ENCODE measurements at places on chromosomes 2 and 18.
A peak's percentile ranks its signal among the peaks of the same experiment; 100 is the strongest.

DNA sequence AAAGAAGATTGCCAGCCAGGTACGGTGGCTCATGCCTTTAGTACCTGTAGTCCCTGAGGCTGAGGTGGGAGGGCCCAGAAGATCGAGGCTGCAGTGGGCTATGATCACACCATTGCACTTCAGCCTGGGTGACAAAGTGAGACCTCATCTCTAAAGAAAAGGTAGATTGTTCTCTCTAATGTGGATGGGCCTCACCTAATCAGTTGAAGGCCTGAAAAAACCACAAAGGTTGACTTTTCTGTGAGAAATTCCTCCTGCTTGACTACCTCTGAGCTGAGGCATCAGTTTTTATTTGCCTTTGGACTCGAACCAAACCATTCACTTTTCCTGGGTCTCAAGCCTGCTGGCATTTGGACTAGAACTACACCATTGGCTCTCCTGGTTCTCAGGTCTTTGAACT, 142.1 kb upstream of the CYP26B1 start:
- DNase-seq: no peak

- peak; percentile 22 for DNase-seq
Observed at GRCh38 chr18:26804519-26804918, 61.0 kb downstream of the AQP4 start.

DNA sequence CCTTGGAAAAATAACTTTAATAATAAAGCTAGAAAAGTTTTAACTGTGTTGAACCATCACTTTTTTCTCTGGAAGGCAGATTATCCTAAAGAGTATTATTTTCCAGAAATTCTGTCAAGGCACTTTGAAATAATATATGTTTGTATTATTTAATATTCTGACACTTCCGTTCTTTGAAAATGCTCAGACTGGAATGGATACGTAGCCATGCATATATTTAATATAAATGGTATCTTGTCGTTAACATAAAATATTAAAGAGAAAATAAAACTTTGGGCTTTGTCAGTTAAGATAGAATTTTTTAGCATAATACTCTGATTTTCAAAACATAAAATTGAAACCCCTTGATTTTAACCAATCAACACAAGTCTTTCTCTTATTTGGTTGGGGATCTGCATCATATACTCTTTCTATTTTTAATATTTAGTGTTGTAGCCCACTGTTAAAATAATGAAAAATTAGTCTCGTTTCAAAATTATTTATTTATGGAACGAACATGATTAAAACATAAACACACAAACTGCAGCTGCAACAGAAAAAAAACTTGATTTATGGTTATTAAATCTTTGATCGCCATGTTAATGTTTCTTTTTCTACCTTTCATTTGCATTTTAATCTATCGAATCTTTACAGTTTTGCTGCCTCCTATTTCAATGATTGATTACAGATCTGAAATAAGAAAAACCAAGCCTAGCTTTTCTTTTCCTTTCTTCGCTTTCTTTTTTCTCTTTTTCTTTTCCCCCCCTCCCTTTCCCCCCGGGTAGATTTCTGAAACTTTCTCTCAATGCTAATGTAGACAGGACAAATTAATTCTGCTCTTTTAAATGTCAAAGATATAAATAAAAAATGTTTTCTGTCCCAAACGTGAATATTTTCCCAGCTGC, 145.5 kb downstream of the MEIS1 start:
- DNase-seq: no peak

- no peak for DNase-seq
Observed at GRCh38 chr2:25505622-25506021, 163.9 kb upstream of the DNMT3A start.

DNA sequence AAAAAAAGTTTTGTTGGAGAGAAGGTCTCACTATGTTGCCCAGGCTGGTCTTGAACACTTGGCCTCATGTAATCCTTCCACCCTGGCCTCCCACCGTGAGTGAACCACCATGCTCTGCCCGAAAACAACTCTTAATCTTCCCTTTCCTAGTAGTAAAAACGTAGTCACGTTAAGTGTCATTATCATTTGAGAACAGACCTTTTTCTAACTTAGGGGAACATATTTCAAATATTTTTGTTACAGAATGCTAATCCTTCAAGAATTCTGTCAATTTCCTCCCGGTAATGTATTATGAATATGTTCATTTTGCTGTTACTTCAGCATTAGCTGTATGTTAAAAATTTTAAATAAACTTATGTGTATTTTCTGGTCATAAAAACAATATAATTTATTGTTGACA, 49.7 kb downstream of the MTA3 start:
- DNase-seq: no peak

GRCh38 chr18:42743373-42744138, 371.9 kb downstream of the RIT2 start:
- no peak for DNase-seq

DNA sequence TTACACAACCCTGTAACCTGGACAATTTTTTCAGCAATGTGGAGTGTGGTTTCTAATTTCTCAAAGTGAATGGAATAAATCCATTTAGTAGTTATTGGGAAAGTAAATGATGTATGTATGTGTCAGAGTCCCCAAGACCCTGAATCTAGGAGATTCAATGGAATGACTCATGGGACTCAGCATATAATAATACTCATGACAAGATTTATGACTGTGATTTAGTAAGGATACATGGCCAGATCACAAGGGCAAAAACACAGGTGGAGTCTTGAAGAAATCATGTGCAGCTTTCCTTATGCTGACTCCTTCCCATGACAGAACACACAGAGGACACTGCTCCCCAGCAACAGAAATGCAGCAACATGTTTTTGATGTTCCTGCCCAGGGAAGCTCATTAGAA, 1877.7 kb upstream of the LRRTM1 start:
- no peak for DNase-seq

- no peak for DNase-seq
Observed at GRCh38 chr2:19250906-19251305, 107.5 kb downstream of the OSR1 start.

- no peak for DNase-seq
Observed at GRCh38 chr2:147925886-147926285, 81.1 kb downstream of the ACVR2A start.

- DNase-seq: no peak
Observed at GRCh38 chr2:32424739-32425138, 67.9 kb downstream of the BIRC6 start.

DNA sequence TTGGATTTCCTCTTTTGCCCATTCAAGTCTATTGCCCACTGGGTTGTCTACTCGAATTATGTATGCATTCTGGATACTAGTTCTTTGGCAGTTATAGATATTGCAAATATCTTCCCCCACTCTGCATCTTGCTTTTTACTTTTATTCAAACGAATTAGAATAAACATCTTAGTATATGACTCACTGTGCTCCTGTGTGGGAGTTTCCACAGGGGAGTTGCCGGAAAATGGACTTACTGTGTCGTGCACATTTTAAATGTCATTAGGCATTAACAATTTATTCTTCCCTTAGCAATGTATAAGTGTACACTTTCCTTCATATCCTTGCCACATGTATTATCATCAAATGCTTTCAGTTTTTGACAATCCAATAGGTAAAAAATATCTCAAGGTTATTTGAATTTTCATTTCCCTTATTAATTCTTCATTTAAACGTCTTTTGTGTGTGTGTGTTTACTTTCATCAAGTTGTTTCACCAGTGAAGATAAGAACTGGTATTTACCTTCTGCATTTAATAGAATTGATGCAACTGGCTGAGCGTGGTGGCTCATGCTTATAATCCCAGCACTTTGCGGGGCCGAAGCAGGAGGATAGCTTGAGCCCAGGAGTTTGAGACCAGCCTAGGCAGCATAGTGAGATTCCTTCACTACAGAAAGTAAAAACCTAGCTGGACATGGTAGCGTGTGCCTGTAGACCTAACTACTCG, 4.6 kb upstream of the UGT1A5 start:
- no peak for DNase-seq

GRCh38 chr2:8584174-8585066, 97.4 kb upstream of the ID2 start:
- DNase-seq: no peak

DNA sequence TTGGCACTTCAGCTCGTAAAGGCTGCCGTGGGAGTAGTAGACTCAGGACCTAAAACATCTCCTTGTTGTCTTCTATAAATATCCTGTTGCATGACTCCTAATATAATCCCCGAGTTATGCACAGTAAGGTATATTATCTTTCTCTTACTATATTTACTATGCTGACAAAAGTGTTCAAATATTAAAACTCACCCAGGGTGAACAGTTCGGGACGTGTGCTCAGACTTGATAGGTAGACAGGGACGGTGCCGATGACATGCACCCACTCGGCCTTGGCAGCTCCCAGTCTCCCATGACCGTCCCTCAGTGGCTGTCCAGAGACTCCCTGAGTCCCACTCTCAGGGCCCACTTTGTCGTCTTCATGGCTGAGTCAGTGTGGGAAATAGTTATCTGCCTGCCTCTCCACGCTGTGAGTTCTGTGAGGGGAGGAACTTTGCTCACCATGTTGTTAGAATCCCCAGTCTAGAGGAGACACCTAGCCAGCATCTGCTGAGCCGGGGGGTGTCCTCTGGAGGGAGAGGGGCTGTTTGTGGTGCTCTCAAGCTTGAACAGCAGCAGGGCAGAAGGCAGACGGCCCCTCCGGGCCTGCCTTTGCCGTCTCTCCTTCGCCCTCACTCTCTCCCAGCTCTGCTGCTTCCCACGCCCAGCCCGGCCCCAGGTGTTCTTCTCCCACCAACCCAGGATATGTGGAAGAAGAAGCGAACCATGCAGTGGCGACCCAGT, 75.0 kb downstream of the DGKD start:
- DNase-seq: no peak

GRCh38 chr18:53402670-53403069, 821.8 kb downstream of the MBD2 start:
- no peak for DNase-seq

GRCh38 chr2:84288293-84288692, 170.8 kb downstream of the SUCLG1 start:
- no peak for DNase-seq

GRCh38 chr18:77870199-77870598, 620.6 kb downstream of the GALR1 start:
- DNase-seq: no peak

- no peak for DNase-seq
Observed at GRCh38 chr18:77407733-77408132, 158.1 kb downstream of the GALR1 start.

DNA sequence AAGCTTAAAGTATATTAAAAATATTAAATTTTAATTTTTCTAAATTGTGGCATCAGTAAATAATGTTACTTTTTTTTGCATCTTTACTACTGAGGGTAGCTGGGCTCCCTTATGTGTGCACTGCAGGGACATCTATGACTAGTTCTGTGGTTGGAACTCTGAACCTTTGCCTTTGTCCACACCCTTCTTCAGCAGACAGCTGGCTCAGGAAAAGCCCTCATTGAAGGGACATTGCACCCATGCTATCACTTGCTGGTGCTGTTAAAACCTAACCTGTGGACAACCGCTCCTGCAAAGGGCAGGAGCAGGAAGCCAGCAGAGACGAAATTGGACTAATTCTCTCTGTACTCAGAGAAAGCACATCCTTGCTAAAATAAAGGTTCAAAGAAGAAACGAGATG, 30.1 kb downstream of the MOCOS start:
- no peak for DNase-seq

GRCh38 chr2:232981767-232982360, 31.2 kb downstream of the NGEF start:
- DNase-seq: no peak

DNA sequence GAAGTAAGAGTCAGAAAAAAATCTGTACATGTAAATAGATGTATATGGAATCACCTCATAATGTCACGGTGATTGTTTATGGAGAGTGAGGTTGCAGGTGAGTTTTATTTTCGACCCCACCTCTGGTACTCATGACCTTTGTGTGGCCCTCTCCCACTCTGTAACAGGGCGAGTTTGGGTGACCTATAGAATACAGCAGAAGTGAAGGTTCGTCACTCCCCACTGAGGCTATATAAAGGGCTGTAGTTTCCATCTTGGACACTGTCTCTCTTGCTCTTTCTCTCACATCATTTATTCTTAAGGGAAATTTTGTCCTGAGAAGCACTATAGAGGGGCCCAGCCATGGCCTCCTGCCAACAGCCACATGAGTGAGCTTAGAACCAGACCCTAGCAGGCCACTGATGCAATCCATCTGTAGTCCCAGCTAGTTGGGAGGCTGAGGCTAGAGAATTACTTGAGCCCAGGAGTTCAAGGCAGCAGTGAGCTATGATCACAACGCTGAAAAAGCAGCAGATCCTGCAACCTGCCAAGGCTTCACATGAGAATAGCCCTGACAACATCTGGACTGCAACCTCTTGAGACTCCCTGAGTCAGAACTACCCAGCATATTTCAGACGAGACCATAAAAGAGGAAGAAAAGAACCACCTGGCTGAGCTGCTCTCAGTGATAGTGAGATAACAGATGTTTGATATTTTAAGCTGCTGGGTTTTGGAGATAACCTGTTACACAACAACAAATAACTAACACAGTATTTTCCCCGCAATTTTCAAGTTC, 74.3 kb upstream of the SLC1A4 start:
- DNase-seq: peak; percentile 63

GRCh38 chr2:57453945-57454344, 592.7 kb upstream of the VRK2 start:
- no peak for DNase-seq

GRCh38 chr2:100580367-100581276, 17.8 kb downstream of the PDCL3 start:
- DNase-seq: no peak

GRCh38 chr2:27379836-27380625, 503 bp downstream of the ZNF513 start:
- DNase-seq: peak; percentile 41

- no peak for DNase-seq
Observed at GRCh38 chr18:5601188-5601624, 57.4 kb upstream of the EPB41L3 start.

- DNase-seq: peak; percentile 13
Observed at GRCh38 chr2:134657650-134658250, 61.0 kb downstream of the TMEM163 start.

DNA sequence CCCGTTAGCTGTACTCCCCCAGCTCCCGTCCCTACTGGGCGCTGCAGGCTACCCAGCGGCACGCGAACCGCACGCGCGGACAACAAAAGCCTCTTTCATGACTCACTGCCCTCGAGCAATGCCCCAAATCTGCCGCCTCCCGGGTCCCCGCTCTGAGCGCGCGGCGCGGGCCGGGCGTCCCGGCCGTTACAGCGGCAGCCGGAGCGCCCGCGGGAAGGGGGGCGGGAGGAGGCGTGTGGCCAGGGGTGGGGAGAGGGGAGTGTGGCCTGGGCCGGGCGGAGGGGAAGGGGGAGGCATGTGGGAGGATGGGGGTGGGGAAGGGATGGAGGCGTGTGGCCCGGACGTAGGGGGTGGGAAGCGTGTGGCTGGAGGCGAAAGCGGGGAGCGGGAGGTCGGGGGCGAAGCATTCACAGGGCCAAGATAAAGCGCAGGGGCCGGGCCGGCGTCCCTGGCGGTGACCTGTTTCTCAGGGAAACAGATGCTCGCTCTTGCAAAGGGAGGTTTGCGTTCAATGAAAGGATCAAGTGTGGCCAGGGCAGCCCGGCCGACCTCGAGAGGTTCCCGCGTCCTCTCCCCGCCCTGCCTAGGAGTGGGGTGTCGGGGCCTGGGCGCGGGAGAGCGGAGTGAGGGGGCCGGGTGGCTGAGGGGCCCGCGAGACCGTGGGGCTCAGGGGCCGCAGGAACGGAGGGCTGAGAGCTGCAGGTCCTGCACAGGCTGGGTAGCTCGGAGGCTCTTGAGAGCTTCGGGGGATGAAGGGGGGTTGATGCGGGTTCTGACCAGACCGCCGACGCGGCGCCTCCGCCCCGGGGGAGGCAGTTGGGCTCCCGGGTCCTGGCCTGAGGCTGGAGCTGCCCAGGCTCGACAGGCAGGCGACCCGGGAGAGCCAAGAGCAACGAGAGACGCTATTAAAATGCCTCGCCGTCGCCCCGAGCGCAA, 3.5 kb upstream of the NEUROD1 start:
- no peak for DNase-seq

Measured in NCI-H2171 treated with DMSO at 0.1 percent for 48 hours (cell line).